DND-41 (cell line): ENCODE measurements at places on chromosomes 2 and 18.

DNA sequence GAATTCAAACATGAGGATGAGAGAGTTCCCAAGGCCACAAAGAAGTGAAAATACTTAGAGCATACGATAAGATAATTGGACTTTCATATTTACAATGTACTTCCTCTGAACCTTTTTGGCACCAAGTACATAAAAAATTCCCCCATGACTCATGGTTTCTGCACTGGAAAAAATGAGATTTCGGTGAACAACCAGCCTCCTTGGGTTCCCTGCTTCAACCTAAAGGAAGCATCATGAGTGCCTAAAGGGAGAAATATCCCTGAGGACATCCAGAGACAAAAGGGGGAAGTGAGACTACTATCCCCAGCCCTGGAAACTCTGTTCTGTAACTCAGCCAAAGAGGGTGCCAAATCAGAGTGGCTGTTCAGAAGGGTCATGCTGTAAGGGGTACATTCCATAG lies 562.7 kb upstream of the SLC39A10 start:
- no peak for DNase-seq

DNA sequence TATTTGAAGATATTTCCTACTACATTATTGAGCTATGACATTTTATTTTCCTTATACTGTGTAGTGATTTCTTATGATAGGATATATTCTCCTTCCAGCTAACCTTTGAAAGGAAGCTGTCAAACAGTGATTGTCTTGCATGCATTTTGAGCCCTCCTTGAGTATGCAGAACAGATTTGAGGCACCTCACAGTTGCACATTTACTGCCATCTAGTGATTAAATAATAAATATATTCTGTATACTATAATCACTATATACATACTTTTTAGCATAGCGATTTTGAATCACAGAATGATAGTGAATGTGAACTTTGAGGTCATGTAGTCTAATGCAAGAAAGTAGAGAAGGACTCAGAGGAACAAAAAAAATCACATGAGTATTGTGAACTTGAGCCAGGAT lies 268.4 kb upstream of the CDH19 start:
- no peak for DNase-seq

GRCh38 chr2:207531032-207531952 lies 1.5 kb downstream of the CREB1 start:
- no peak for DNase-seq

DNA sequence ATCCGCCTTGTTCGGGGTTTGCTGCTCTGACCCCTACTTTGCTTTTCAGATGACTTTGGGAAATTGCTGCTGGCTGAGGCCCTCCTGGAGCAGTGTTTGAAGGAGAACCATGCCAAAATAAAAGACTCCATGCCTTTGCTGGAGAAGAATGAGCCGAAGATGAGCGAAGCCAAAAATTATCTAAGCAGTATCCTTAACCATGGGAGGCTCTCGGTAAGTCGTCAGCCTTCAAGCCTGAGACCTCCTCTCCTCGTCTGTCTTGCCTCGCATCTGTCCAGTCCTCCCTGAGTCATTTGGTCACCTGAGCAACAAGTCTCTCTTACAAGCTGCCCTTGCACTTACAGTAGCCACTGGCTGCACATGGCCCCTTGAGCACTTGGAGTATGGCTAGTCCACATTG lies 34.7 kb upstream of the MCFD2 start:
- DNase-seq: no peak

- no peak for DNase-seq
These were observed 32.7 kb downstream of the ARHGEF33 start for GRCh38 chr2:38922389-38922788.

DNA sequence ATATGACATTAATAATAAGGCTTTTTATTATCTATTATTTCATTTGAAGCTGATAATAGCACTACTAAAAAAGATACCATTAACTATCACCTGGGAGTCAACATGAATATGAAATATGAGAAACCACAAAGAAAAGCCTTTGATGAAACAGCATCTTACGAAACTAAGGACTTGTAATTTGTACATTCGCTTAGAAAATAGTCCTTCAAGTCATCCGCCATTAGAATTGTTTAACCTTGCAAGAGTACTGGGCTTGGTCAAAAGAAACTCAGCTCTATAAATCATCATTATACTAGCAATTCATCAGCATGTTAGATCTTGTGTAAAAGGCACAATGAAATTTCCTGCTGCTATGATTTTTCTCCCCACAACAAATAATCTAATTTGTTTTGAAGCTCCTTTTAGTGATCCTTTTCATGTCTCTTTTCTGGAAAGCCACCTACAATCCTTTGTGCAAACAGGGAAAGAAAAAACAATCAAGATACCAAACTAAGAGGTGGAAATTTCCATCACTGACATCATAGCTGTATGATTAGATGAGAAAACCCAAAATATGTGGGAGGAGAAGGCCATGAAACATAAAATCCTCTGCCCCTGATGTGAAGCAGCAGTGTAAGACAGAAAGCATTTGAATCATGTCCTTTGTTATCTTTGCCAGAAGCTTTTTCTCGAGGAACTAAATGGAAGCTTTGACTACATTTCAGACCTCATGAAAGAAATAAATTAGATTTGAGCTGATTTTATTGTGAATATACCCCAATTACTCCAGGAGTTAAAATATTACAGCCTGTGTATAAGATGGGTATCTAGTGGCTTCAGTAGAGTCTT lies 31.2 kb downstream of the SCN9A start:
- no peak for DNase-seq

DNA sequence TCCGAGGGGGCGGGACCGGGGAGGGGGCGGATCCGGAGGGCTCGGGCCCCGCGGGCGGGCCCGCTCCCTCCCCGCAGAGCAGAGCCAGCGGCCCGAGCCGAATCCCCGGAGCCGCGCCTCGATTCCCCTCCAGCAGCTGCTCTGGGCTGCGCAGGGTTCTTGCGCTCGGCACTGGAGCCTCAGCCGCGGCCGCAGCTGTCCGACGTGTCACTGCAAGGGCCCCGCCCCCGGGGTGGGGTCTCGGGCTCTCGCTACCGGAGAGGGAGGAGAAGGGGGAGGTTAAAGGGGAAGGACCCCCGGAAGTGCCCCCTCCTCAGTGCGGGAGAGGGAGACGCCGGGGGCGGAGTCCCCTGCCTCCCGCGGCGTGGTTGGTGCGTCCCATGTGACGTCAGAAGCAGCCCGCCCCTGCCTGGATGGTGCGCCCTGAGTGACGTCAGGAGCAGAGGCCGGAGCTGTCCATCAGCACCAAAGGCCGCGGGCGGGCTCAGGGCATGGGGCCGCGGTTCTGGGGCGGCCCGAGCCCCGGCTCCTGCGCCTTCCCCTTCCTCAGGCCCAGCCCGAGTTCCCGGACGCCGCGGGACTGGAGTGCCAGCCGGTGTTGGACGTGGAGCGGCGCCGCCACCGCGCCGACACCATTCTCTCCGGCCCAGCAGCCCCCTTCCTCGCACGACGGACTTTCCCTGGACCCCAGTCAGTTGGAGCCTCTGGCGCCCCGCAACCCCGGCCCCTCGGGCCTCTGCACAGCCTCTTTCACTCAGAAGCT lies at the start of the genes CHPF and TMEM198:
Gene CHPF (minus strand): TSS at position 214 of the 763 bp plus-strand sequence. CDS start 271 bp downstream, outside the sequence.
Gene TMEM198 (plus strand): TSS at position 433 of the 763 bp plus-strand sequence. CDS start 700 bp downstream, outside the sequence.
- peak; percentile 98 for DNase-seq

- DNase-seq: no peak
These were observed 337.7 kb upstream of the SETBP1 start for GRCh38 chr18:44342946-44343345.

- no peak for DNase-seq
These were observed 81.7 kb downstream of the FEZ2 start for GRCh38 chr2:36516136-36516870.

- no peak for DNase-seq
These were observed 70.8 kb upstream of the CTAGE1 start for GRCh38 chr18:22488554-22488953.

- DNase-seq: no peak
These were observed 166.3 kb downstream of the NRP2 start for GRCh38 chr2:205848601-205849000.

DNA sequence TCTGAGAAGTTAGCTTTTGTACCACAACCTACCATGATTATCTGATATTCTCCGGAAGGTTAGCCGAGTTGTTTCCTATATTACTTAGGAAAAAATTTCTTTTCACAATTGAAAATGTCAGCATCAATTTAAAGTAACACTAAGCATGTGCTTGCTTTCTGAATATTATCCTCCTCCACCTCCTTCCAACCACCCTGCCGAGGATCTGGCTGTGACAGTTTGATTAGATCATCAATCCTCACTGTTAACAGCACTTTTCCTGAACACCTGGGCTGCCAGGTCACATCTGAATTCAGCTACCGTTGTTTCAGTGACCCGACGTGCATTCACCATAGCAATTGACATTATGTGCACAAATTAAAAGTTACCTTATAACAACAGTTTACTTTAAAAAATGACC lies 207.0 kb downstream of the ZNF407 start:
- DNase-seq: no peak

DNA sequence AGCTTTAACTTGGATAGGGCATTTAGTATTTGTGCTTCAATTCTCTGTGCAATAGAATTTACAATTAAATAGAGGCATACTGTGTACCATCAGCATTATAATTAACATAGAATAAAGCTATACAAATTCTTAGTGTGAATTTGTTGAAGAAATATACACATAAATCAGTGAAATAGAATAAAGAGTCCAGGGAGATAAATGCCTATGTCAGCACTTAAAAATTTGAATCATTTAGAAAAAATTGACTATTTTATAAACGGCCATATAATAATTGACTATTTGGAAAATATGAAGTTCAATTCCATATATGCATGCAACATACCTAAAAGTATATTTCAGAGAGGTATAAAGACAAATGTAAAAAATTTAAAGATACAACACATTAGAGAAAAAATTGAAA lies 348.7 kb downstream of the NR4A2 start:
- no peak for DNase-seq

- no peak for DNase-seq
These were observed 119.5 kb downstream of the NCK2 start for GRCh38 chr2:105864262-105864661.

DNA sequence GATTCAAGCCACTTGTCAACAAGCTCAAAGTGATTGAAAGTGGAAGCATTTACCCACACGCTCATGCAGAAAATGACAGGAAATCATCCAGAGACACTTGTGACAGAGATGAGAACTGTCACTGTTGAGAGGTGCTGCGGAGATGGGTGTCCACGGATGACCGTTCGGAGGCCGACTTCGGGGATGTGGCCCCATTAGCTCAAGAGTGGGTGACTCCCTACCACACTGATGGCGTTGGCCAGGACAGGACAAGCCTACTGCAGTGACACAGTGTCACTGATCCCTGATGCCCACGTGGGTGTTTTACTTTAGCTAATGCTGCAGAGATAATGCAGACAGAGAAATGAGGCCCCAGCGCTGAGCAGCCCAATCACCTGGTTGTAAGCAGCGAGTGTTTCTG lies 81.5 kb upstream of the YWHAQ start:
- no peak for DNase-seq

GRCh38 chr18:48892146-48892855 lies 58.5 kb downstream of the SMAD7 start:
- no peak for DNase-seq

DNA sequence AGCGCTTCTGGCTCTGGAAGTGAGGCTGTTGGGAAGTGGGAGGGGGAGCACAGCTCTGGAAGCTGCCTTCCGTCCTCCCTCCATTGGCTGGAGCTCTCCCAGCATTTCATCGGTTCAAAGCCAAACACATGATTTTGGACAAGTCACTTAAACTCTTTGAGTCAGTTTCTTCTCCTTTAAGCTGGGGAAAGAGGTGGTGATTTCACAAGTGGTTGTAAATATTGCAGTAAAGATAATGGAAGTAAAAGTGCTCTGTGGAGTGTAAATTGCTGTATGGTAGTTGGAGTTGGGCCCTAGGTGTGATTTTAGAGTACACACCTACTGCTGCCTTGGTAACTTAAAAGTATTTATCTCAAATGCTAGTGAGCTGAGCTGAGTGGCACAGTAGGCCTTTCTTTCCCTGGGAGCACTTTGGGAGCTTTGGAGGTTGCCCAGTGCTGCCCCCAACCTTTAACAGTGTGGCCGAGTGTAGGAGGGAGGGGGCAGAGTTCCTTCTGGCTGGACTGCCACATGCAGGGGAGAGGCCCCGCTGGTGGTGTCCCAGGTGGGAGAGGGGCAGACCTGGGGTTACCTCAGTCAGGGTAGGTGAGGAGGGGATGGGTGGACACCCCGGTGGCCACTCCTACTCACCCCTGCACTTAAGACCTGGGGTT lies 54.7 kb downstream of the ASAP2 start:
- DNase-seq: no peak

DNA sequence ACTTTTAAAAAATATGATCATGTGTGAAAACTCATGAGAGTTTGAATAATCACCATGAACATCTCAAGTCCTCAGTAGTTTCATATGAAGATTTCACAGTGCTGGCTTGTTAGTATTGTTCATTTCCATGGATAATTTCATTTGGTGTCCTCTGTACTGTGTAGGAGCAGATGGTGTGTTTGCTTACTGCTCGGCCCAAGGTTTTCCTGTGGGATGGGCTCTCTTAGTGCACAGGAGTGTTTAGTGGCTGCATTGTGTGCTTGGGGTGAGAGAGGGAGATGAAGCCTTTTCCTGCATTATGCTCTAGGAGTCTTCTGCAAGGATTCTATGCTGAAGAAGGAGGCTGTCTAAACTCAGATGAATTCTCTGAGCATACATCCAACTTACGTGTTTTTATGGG lies 270.6 kb downstream of the SOCS6 start:
- no peak for DNase-seq

GRCh38 chr18:46297124-46297523 lies 192.9 kb downstream of the HAUS1 start:
- no peak for DNase-seq

GRCh38 chr2:48356701-48357325 lies 173.1 kb upstream of the STON1 start:
- DNase-seq: peak; percentile 34

DNA sequence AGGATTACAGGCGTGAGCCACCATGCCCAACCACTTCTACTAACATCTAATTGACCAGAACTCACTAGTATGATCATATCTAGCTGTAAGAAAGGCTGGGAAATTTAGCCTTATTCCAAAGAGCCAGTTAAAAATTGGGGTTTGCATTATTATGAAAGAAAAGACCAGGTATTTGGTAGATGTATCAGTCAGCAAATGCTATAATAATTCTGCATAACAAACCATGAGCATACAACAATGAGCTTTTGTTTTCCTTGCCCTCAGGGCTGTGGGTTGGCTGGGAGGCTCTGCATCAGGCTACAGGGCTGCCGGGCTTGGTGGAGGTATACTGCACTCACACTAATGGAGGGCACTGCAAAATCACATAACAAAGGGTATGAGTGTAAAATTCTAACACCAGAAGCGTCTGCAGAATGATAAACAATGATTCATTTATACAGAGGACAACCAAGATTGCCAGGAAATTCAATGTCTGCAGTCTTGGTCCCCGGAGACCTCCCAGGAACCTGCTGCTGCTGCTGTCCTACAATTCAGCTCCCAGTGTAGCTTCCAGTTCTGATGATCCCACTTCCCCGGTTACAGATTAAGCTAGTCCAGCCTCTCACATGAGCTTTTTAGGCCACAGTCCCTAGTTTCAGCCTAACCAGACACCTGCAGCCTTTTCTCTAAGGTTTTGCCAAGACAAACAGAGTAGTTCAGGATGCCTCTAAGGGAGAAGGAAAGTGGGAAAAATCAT lies 32.2 kb upstream of the ST3GAL5 start:
- DNase-seq: no peak
